ENCODE measurements at places on chromosomes 2 and 18.

DNA sequence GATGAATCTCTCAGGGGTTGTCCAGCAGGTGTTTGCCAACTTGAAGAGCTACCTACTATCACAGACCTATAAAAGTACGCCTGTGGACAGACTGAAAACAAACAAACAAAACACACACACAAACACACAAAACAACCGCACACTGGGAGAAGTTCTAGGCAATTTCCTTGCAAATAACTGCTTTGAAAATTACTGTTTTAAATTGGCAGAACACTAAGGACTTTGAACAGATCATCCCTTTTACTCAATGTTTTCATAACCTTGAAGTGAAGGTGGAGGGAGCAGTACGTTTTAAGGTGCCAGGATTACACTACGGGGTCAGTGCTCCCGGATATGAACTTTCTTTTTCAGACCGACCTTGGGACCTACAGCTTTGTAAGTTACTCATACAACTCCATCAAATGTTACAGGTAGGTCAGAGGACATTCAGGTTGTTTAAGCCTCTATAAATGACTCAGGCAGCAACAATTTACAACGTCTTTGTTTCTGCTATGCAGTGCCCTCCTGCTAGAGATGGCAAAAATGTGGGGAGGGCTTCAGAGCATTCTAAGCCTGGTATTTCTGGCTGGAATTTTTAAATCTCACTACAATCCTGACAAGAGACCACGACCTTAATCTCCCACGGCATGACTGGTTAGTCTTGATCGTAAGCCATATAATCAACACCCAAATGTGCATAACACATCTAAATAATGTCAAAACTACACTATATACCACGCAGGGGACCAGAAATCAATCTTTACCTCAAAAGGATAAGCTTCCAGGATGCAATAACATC, 1.4 kb upstream of the SLC20A1 start:
- DNase-seq: no peak

GRCh38 chr2:48356701-48357325, 173.1 kb upstream of the STON1 start:
- DNase-seq: no peak

- no peak for DNase-seq
These were observed 679.2 kb upstream of the ZNF804A start for GRCh38 chr2:183919167-183919566.

GRCh38 chr2:47218066-47218581, 63.0 kb upstream of the STPG4 start:
- DNase-seq: no peak

- DNase-seq: no peak
These were observed 53.8 kb upstream of the RBBP8 start for GRCh38 chr18:22879293-22879692.
